ENCODE measurements at places on chromosomes 1 and 21. TPM values are rescaled to one million over a fixed set of nuclear protein-coding genes. Genes with fewer than 3 reads are reported as not detected.

- H3K27ac ChIP-seq: no peak overlapping the region
- H3K36me3 ChIP-seq: no peaks in the 10 kb centered on the region
- no peak for DNase-seq
- H3K4me3 ChIP-seq: no peak overlapping the region
Measured at GRCh38 chr1:43760745-43761317, 53.5 kb downstream of the ST3GAL3 start.

GRCh38 chr21:26788790-26789189 lies 56.4 kb downstream of the ADAMTS1 start:
- no peaks in the 10 kb centered on the region for H3K36me3 ChIP-seq
- no peak for DNase-seq
- no peaks in the 10 kb centered on the region for H3K4me1 ChIP-seq
- no peak overlapping the region for H3K27ac ChIP-seq
- no peaks in the 10 kb centered on the region for H3K27me3 ChIP-seq

- DNase-seq: no peak
- H3K4me1 ChIP-seq: peaks cover 32% of the 10 kb centered on the region
- H3K4me3 ChIP-seq: no peak overlapping the region
- H3K27me3 ChIP-seq: no peaks in the 10 kb centered on the region
- no peaks in the 10 kb centered on the region for H3K36me3 ChIP-seq
Measured at GRCh38 chr1:61097317-61097716, 15.0 kb downstream of the NFIA start.

- H3K27me3 ChIP-seq: no peaks in the 10 kb centered on the region
- no peak overlapping the region for H3K27ac ChIP-seq
- DNase-seq: no peak
- H3K36me3 ChIP-seq: no peaks in the 10 kb centered on the region
- H3K4me1 ChIP-seq: no peaks in the 10 kb centered on the region
Measured at GRCh38 chr1:24036088-24036487, 56.0 kb upstream of the SRSF10 start.

- H3K27me3 ChIP-seq: peaks cover 46% of the 10 kb centered on the region
- no peak for DNase-seq
- H3K36me3 ChIP-seq: no peaks in the 10 kb centered on the region
- H3K27ac ChIP-seq: no peak overlapping the region
- H3K4me1 ChIP-seq: peaks cover 45% of the 10 kb centered on the region
Measured at GRCh38 chr1:155131285-155131684, 3.6 kb downstream of the EFNA1 start.

DNA sequence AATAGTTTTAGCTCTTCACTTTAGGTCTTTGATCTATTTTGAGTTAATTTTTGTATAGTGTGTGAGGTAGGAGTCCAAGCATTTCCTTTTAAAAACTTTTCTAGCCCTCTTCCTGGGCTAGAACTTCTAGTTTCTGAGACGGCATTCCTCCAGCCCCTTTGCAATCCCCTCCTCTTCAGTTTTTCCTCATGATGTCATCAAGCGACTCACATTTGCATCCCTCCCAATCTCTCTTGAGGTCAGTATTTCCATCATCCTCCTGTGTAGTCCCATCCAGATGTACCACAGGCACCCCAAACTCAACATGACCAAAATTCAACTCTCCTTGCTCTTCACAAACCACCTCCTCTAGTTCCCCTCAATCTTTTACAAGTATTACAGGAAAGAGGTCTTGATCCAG lies 10.7 kb downstream of the HMGN2 start:
- no peak overlapping the region for H3K27ac ChIP-seq
- DNase-seq: no peak
- no peak overlapping the region for H3K4me3 ChIP-seq

- no peak overlapping the region for H3K4me3 ChIP-seq
- H3K36me3 ChIP-seq: no peaks in the 10 kb centered on the region
- no peak for DNase-seq
- peaks cover 8% of the 10 kb centered on the region for H3K4me1 ChIP-seq
Measured at GRCh38 chr1:231693361-231694074, 66.9 kb downstream of the DISC1 start.

DNA sequence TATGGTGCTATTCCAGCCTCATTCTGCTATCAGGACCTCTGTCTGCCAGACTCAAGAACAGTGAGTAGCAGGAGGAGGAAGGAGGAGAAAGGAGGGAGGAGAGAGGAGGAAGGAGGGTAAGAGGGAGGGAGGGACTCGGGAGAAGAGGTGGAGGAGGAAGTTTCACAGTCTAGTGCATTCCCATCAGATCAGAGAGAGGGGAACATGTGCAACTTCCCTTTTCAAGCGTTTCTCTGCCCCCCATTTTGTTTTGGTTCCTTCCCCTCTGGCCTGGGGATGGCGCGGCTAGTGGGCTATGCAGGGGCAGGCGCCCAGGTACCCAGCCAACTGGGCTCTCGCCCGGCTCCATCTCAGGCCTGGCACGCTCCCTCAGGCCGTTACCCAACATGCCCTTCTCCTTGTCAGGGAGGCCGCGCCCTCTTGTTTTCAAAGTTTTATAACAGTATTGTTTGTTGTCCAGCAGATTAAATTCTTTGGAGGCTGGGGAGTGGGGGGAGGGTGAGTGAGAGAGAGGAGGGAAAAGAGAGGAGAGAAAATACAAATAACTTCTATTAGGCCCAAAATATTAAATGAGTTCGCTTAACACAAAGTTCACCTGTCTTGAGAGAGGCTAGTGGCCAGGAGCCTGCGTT lies 56.0 kb downstream of the CD46 start:
- H3K27me3 ChIP-seq: no peaks in the 10 kb centered on the region
- no peaks in the 10 kb centered on the region for H3K4me1 ChIP-seq
- DNase-seq: no peak
- H3K27ac ChIP-seq: no peak overlapping the region
- no peaks in the 10 kb centered on the region for H3K36me3 ChIP-seq

MFN2 gene
- 29.6 TPM for total RNA-seq

FCGR1A gene
- total RNA-seq: not detected

TOMM40L gene
- 7.2 TPM for total RNA-seq

MIXL1 gene
- total RNA-seq: 0.31 TPM

SLC25A34 gene
- total RNA-seq: 0.34 TPM

NEK2 gene
- 93.3 TPM for total RNA-seq

DPT gene
- not detected for total RNA-seq

PADI6 gene
- not detected for total RNA-seq

TNFRSF1B gene
- 0.22 TPM for total RNA-seq

PRAMEF14 gene
- not detected for total RNA-seq

HFM1 gene
- total RNA-seq: 15.1 TPM

ACTN2 gene
- total RNA-seq: 0.52 TPM

Measured in neural progenitor cell (in vitro differentiated cells).